ENCODE measurements at places on chromosomes 7 and 10.

- DNase-seq: no peak
Measured at GRCh38 chr7:51428217-51428887, 111.7 kb upstream of the COBL start.

- DNase-seq: no peak
Measured at GRCh38 chr10:18010050-18010449, 58.3 kb downstream of the SLC39A12 start.

DNA sequence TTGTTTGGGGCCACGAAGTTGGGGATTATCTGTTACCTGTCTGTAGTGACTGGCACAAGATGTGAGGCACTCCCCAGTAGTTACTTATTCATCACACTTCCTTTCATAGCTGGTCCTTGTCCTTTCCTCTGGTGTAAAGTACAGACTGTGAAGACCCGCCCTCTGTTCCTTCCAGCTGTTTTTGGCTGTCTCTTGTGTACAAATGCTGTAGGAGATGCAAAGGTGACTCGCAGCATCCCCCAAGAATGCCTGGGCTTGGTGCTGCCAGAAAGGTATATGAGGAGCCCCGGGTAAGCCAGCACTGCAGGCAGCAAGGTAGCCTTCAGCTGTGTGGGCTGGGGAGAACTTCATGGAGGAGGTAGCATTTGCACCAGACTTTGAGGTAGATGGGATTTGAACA lies 236.6 kb downstream of the EBF3 start:
- no peak for DNase-seq

- no peak for DNase-seq
Measured at GRCh38 chr10:52145636-52146035, 168.4 kb upstream of the DKK1 start.

DNA sequence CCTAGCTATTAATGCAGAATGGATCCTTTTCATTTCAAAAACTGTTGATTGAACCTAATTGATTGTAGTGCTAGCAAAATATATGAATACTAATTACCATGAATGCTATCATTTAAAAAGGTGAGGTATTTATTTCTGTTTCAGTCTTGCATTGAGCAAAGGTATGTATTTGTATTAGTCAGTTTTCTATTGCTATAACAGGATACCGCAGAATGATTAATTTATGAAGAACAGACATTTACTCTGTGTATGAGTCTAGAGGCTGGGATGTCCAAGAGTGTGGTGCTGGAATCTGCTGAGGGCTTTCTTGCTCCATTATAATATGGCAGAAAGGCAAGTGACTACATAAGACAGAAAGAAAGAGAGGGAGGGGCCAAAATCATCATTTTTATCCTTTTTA lies 199.2 kb downstream of the KIF20B start:
- no peak for DNase-seq

GRCh38 chr10:132776186-132776585 lies 9.8 kb downstream of the NKX6-2 start:
- DNase-seq: no peak
